Mucosa of descending colon (tissue), 3 donors: ENCODE measurements at places on chromosomes 12 and 14.
A peak's percentile ranks its signal among the peaks of the same experiment; 100 is the strongest.

DNA sequence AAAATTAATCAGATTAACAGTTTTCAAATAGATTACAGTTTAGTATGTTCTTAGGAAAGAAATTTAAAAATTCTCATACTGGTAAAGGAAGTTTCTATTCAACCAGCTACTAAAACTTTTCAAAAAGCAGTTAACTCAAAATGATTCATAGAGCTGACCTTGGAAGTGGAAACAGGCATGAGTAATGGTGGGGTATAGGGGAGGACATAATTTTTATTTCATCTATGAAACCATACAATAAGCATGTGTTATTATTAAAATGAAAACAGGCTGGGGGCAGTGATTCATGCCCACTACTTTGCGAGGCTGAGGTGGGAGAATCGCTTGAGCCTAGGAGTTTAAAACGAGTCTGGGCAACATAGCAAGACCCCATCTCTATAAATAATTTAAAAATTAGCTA is 73.0 kb downstream of the DNAI7 start:
- no peak for DNase-seq

GRCh38 chr14:73770977-73771847 is 57.0 kb upstream of the PNMA1 start:
- peak; percentile 70 for DNase-seq

GRCh38 chr12:6887460-6887859 is 14.4 kb upstream of the SPSB2 start:
- peak; percentile 49 for DNase-seq

- DNase-seq, result no peak
Observed at GRCh38 chr12:33476058-33476457, 36.4 kb upstream of the SYT10 start.

DNA sequence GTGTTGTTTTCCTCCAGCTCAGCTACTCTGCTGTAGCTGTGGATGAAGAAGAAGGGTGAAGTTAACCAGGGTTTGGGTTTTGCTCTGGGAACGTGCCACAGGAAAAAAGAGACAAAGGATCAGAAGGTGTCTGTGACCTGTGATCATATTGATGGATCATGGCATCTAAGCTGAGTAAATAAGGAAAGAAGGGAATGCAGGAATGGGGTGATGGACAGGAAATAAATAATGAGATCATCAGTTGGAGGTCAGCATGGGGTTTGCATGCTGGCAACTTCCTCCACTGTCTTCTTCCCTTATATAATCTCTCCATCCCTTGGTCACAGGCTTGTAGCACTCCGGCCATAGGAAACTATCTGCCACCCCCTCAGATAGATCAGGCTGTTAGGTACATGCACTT is 430.3 kb upstream of the PDE3A start:
- DNase-seq, result no peak

DNA sequence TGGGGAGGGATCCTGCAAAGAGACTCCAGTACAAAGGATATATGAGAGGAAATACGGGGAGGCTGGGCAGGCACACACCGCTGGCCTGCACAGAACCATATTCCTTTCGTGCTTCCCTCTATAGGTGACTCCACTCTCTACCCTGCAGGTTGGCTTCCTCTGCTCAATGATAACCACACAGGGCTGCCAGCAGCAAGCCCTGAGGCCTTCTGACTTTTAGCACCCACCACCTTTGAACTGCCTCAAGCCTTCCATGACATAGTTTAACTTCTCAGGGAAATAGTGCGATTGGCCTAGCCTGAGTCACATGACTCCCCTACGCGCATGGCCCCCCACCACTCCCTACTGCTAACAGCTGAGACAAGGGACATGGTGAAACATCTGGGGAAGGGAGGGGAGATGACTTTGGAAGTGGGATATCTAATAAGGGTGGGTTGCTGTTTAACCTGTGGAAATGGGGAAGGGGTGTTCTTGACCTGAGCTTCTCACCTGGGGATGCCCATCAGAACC is 3.0 kb upstream of the FOXN3 start:
- DNase-seq, result no peak

- peak; percentile 90 for DNase-seq
Observed at GRCh38 chr14:55122440-55122986, 6.5 kb upstream of the LGALS3 start.

- DNase-seq, result no peak
Observed at GRCh38 chr14:68471029-68471963, 321.6 kb downstream of the ZFP36L1 start.

DNA sequence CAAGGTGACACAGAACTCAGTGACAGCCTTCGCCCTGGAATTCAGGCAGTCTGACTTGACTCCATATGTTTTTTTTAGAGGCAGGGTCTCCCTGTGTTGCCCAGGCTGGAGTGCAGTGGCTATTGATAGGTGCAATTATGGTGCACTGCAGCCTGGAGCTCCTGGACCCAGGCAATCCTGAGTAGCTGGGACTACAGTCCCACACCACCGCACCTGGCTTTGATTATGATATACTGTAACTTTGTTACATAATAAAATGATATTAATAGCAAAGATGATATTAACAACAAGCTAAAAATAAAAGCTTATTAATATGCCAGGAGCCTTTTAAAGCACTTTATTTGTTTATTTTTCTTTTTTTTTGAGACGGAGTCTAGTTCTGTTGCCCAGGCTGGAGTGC is 9.8 kb downstream of the VSIG10 start:
- DNase-seq, result no peak

DNA sequence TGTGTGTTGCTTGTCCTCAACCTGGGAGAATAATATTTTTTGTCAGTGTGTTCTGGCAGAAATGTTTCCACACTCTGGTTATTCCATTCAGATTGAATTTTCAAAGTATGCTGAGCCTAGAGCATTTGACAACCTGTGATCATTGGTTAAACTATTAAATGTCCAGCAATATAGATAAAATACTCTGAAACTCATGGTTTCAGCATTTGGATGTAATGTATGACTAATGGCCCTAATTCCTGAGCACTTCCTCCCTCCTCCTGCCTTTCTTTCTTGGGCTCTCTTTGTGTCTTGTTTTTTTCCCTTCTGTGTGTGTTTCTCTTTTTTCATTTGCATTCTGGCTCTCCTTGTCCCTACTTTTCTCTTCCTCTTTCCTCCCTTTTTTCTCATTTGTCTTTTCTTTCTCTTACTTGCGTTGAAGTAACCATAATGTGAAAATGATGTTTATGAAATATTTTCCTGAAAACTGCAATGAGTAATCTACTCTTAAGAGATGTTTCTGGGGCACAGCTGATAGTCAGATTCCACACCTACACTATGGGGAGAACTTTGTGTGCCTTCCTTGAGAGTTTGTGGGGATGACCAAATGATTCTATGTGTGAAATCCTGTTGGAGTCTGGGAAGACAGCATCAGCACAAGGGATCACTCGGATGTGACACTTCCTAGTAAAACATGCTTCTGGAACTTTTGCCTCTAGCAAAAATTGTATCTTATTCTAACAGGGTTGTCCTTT is 74.6 kb downstream of the FRMD6 start:
- DNase-seq, result no peak

DNA sequence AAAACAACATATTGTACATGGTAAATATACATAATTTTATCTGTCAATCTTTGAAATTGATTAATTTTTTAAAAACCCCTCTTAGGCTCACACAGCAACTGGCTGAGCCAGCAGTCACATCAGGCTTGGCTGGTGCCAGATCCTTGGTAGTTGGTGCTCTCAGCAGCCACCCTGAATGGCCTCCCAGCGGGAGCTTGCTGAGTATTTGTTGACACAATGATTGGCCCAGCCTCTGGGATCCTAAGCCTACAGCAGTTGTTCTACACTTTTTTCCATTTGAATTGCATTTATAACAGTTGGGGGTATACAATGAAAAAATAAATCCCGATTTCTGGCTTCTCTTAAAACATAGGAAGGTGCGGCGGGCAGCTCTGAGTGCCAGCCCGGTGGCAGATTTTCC is 11.1 kb downstream of the PRKAB1 start:
- DNase-seq, result no peak

- no peak for DNase-seq
Observed at GRCh38 chr12:114480337-114481199, 74.6 kb upstream of the TBX5 start.

DNA sequence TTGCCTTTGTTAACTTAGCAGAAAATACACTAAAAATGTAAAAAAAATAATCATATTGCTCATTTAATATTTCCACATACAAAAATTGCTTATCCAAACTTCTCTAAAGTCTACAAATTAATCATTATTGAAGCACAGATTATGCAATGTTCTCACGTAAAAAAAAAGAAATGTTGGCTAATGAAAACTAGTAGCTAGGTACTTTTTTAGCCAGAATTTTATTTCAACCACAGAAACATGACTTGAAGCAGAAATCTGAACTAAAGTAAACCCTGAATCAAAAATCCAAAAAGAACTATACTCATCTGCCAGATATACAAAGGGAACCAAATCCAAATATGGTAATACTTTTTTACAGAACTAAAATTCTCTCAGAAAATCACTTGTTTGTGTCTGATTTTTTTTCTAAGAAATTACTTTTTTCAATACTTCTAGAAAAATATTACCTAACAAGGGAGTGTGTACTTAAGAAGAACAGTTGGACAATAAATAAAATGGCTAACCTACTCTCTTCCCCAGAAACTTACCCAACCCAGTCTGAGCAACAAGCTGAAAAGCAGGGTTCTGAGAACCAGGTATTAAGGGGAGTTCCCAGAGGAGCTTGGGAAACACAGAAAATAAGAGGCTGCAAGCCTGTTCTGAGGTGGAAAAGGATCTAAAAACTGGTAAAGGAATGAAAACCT is 78.4 kb upstream of the RAP1B start:
- DNase-seq, result no peak

DNA sequence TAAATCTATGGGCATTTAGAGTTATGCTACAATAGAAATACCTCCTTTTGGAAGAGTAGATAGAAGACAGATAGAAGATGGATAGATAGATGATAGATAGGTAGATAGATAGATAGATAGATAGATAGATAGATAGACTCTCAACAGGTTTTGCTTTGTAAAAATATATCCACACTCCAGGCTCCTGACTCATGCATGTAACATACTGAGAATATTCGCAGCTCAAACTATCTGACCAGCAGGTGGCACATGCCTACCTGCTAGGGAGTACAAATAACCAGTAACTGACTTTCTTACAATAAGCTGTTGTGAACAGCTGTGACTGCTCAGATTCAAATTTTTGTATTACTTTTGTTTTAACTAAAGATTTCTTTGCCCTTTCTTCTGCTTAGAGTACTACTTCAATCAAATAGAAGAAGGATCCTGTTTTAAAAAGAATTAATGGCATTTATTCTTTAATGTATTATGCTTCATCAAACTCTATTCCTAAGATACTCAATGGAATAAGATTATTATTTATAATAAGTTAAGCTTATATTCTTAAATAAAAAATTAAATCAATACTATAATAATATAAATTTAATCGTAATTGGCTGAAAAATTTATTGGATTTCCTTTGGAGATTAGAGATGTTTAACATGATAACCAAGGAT is 15.8 kb upstream of the CPNE8 start:
- peak; percentile 35 for DNase-seq

DNA sequence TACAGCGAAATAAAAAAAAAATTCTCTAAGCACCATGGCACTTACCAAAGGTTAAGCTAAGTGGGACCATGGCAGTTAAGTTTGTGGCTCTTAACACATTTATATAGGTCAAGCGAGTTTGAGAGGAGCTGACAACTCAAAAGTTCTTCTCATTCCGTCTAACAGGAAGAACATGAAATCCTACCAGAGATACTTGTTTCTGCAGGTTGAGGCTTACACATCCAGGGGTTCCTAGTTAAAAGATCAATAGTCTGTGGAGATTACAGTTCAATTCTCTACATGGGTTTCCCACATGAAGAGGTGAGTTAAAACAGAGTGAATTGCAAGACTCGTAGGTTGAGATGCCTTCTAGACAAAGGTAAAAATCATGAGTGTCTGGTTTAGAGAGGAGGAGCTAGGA is 142.6 kb downstream of the EMP1 start:
- no peak for DNase-seq

- no peak for DNase-seq
Observed at GRCh38 chr12:12804432-12804886, 8.7 kb upstream of the DDX47 start.

DNA sequence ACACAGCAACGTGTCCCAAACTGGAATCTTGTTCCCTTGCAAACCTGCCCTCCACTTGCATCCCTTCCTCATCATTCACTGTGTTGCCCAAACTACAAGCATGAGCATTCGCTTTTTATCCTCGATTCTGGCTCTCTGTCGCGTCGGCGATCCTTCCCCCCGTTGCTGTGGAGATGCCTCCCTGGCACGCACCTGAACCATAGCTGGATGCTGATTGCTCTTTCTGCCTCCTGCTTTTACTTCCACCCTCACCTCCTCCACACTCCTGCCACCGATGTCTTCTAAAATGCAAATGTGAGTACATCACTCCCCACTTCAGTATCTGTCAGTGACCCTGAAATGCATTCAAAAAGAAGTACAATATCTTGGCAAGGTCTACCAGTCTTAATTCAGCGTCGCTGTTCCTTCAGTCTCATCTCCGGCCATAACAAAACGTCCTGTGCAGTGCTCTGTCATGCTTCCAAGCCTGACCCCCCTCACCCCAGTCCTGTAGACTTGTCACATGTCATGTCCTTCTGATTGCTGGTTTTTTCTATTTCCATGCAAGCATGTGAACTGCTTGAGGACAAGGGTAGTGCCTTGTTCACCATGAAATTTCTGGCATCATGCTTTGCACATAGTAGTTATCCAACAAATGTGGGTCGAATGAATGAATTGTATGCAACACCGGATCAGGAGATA is 2.5 kb upstream of the PPP2R5C start:
- DNase-seq, result no peak

GRCh38 chr14:31059152-31059924 is 33.2 kb upstream of the STRN3 start:
- DNase-seq, result no peak

DNA sequence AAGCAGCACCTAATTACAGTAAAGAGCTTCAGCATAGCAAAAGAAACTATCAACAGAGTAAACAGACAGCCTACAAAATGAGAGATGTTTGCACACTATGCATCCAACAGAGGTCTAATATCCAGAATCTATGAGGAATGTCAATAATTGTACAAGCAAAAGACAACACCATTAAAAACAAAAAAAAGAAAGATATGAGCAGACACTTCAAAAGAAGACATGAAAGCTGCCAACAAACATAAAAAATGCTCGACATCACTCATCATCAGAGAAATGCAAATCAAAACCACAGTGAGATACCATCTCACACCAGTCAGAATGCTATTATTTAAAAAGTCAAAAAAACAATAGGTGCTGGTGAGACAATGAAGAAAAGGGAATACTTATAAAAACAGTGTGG is 273.1 kb downstream of the TMTC2 start:
- no peak for DNase-seq

- DNase-seq, result no peak
Observed at GRCh38 chr12:52119398-52120254, 40.1 kb downstream of the SMIM41 start.

- no peak for DNase-seq
Observed at GRCh38 chr14:50836515-50836914, 5.6 kb upstream of the NIN start.

DNA sequence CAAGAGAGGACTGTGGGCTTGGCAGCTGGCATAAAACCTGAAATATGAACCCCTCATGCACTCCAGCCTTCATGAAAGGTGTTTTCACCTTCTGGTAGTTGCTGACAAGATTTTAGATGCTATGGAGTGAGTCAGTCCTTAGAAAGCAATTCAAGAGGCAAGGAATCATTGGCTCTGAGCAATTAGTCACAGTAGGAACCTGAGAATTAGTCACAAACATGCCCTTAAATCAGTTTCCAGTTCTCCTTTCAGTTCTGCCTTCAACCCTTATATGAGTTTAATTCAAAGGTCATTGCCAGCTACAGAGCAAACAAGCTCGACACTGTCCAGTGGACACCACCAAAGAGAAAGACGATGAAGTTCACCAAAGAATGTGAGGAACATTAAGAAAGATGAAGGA is 472.3 kb downstream of the GLT1D1 start:
- no peak for DNase-seq

- no peak for DNase-seq
Observed at GRCh38 chr14:67952786-67953185, 133.2 kb downstream of the RAD51B start.
